ENCODE measurements at places on chromosomes 2 and 18.

DNA sequence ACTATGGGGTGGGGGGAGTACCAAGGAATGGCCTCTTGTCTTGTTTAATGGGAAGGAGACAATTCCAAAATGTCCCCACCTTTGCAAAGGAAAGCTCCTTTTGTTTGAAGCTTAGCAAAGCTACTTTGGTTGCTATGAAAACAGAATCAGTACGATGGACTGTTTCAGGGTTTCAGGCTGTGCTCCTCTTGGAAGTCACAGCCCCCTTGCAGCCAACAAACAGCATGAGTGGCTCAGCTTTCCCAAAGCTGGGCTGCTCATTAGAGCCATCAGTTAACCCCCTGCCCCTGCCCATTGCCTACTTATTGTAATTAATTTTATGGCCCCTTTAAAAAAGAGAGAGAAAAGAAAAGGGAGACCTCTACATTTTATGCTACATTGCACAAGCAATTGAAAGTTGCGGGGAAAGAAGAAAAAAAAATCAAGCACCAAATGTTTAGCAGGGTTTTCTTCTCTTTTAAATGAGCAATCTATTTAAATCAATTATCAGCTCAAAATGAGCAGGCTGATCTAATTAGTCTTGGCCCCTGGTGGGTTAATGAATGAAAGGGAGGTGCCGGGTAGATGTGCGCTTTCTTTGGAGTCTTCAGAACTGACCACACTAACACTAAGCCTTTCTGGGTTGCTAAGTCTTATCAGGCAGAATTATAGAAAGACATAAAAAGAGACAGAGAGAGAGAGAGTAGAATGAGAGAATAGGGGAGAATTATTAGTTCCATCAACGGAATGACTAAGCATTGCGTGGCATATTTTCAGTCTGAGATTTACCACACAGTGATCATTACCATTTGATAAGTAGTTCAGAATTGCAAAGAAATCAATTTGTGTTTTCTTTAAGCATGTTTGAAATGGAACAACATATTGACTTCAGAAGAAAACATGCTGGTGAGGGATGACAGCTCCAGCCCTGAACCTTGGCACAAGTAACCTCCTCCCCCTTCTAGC is 284.9 kb downstream of the INSIG2 start:
- DNase-seq: no peak

GRCh38 chr2:179201869-179202268 is 62.8 kb downstream of the SESTD1 start:
- no peak for DNase-seq

GRCh38 chr2:134634054-134634753 is 84.6 kb downstream of the TMEM163 start:
- DNase-seq: no peak

DNA sequence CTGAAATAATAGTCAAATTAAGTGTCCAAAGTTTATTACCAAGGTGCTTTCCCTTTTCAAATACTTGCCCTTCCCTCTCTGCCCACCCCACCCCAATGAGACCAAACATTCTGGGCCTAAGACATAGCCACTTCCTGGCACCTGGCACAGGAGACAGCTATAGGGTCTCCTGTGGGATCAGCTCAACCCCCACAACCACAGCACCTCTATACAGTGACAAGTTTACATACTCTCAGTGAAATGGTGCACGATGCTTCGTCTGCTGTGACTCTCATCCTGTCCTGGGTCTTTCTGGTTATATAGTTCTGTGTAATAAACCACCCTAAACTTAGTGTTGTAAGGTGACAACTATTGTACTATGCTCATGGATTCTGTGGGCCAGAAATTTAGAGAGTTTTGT is 466.2 kb downstream of the FBXO15 start:
- no peak for DNase-seq

DNA sequence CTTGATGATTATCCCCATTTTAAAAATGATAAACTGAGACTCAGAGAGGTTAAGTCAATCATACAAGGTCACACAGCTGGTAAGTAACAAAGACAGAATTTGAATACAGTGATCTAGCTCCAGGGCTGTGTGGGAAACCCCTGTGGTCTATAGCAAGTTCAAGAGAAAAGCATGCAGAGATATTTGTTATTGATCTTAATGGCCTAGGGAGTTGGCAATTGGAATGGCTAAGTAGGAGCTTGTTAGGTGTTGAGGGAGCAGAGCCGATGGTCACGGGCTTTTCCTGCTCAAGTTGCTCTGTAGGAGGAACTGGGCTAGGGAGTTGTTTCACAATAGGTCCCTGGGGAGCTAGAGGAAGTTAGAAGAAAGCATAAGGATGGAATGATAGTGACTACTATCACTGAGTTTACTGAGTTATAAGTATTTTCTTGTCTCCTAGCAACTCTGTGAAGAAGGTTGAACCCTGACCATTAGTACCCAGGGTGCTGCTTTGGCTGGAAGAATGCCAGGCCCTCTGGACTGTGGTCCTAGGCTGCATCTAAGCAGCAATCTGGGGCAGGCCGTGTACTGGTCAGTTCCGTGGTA is 30.0 kb downstream of the RNF125 start:
- DNase-seq: no peak

GRCh38 chr18:80173060-80173459 is 64.0 kb downstream of the ADNP2 start:
- DNase-seq: no peak

DNA sequence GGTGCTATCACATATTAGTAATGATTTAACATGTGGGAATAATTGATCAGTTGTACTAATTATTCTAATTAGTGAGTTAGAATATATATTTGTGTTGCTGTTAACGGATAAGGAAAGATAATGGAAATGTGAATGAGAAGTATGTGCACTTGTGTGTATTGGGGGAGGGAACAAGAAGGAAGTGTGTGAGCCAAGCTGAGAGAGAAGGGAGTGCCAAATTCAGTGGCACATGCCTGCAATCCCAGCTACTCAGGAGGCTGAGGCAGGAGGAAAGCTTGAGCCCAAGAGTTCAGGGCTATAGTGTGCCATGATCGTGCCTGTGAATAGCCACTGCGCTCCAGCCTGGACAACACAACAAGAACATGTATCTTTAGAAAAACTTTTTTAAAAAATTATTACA is 9.3 kb downstream of the BARD1 start:
- no peak for DNase-seq

DNA sequence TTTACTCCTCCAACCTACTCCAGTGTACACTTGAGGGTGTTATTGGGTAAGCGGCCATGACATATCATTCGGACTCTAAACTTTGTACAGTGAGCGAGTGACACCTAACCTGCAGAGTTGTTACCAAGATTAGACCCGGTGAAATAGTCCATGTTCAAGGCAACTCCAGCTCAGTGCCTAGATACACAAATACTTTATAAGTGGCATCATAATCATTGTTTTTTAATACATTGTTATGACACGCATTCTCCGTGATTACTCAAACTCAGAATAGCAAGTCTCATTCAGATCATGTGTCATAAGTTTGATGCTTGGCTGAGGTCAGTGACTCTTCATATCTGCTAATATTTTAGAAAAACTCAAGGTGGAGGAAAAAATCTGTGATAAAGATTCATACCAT is 597.8 kb downstream of the DCC start:
- DNase-seq: no peak

GRCh38 chr2:74835831-74836674 is 2.1 kb downstream of the HK2 start:
- peak; percentile 49 for DNase-seq

GRCh38 chr2:130185896-130186295 is 3.8 kb downstream of the MZT2B start:
- DNase-seq: no peak

- DNase-seq: peak; percentile 84
These were observed at the start of gene ENOSF1 for GRCh38 chr18:712401-713134. Gene ENOSF1, minus strand, starts transcription at chr18:712630. Its CDS starts 43 bp downstream, at chr18:712587.

GRCh38 chr18:67359873-67360838 is 156.4 kb downstream of the DSEL start:
- DNase-seq: no peak

DNA sequence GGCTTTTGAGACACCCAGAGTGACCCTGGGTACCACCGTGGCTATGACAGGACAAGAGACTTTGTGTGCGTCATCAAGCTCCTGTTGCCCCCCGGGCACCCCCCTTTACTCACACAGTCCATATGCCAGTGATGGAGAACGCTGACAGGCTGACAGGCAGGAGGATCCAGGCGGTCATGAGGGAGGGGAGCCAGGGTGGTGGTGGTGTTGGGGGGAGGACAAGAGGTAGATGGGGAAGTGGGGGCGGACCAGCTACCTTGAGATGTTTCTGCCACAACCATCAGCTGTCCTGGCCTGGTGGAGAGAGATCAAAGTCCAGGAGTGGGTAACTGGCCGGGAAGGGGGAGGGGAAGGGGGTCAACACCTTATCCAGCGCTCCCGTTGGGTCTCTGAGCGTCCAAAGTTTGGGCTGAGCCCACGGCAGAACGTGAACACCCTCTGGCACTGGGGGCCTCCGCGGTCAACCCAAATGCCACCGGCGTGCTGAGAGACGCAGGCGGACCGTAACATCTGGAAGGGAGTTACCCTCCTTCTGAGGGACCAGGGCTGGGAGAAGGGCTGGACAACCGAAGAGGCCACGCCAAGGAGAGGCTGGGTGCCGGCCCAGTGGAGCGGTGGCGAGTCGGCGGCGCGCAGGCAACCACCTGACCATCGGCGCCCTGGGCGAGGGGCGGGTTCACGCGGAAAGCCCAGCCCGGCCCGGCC is 575 bp downstream of the TMEM150A start:
- DNase-seq: no peak

DNA sequence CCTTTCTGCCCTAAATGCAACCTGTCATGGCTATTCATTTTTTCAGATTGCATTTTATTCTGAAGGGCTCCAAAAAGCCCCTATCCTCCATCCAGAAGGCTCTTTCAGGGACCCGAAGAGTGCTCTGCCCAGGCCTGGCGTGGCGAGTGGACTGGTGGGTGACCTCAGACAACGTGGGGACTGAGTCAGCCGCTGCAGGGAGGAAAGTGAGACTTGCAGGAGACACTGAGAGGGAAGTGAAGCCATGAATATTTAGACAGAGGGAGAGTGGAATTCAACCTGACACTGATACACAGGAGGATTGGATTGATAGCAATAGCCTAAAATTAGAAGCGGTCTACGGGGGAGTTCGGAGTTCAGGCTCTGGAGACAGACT is 63.6 kb upstream of the SIX2 start:
- no peak for DNase-seq

DNA sequence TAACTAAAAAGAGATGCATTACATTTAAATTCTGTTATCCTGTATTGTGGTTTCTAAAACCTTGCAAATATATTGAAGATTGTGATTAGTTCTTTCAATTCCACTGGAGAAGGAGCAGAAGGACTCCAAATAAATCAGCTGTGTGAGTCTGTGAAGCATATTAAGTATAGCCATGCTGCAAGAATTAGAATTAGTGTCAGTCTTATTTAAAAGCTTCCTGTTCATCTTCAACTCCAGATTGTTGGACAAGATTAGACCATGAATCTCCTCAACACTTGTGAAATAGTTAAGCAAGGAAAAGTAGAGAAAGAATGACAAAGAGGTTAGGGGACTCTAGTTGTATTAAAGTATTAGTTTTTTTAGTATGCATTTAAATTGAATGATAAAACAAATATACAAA is 92.5 kb upstream of the LRP1B start:
- DNase-seq: no peak

- no peak for DNase-seq
These were observed 145.1 kb downstream of the PTGR3 start for GRCh38 chr18:75063615-75064512.

DNA sequence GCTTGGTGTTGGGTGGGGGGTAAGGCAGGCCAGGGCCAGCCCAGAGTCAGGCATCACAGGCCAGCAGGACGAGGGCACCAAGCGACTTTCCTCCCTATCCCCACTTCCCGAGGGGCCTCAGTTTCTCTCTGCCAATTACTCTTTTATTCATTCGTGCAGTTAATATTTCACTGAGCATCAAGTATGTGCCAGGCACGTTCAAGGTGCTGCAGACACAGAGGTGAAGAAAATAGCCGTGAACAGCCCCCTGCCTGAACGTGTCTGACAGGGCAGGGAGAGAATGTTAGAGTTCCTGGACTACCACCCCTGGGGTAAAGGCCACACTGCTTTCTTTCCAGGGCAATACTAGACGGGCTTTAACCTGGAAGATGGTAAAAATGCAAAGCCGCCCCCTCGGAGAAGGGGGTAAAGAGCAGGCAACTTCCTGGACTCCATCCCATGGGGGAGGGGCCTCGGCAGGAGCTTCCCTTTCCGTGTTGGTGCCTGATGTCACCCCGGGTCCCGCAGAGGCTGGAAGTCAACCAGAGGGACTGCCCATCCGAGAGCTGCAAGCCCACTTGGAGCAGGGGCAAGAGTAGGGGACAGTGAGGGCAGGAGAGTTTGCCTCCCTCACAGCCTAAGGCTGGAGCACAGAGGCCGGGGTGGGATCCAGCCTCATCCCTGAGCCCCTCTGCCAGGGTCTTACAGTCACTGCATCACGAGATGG is 47.1 kb downstream of the CENPO start:
- no peak for DNase-seq

DNA sequence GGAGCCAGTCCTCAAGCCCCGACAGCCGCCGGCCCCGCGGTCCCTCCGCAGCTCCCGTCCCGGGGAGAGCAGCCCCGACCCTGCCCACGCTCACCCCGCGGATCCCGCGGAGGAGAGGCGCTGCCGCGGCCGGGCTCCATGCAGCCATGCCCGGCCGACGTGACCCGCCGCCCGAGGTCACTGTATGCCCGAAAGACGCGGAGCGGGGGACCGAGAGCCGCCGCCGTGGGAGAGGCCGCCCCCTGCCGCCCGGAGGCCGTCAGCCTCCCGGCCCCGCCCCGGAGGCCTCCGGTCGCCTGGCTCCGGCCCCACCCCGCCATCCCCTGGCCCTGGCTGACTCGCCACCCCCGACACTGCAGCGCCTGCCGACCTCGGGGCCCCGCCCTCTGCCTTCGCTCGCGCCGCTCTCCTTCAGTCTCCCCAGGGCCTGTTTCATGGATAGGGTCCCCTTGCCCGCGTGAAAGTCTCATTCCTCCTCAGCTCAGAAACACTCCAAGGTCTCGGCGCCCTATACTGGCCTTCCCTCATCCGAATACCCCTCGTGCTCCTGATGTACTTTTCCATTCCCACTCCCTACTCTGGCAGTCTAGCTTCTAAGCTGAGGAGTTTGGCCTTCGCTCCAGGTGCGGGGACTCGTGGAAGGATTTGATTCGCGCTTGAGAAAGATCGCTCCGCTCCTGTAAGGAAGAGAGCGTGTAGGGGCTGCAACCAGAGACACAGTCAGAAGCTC is at the start of gene BOLA3:
TSS of gene BOLA3 (minus strand) at position 186 of the 730 bp plus-strand sequence. CDS start at position 148, 38 bp downstream.
- peak; percentile 89 for DNase-seq

DNA sequence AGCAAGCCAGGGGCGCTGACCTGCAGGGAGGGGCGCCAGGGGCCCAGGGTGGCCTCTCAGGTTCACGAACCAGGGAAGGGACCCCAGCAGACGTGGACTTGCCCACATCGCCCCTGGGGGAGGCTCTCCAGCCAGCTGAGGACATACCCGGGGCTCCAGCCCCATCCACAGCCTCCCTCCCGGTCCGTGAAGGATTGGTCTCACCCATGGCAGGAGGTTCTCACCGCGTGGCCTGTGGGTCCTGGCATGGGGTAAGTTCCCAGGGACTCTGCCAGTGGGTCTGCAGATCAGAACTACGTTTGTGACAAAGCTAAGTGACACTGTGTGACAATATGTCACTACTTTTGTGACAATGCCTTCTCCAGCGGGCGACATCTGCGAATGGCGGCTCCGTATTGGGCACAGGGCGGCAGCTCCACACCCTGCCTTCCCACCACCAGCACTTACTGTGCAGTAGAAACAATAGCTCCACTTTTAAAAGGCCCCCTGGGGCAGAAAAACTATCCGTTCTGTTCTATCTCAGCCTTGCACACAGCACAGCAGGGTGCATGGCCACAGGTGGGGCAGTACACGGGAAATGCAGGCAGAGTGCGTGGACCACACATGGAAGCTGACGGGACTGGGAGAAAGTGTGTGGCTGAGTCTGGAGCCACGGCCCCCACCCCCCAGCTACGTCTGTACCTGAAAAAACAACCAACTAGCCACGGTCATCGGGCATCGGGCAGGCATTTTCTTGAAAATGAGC is 65.2 kb upstream of the CTDP1 start:
- DNase-seq: no peak

Measured in hematopoietic multipotent progenitor cell treated with erythropoietin and hydrocortisone succinate and interleukin-3 and kit ligand, for 15 days (in vitro differentiated cells).